GOT3 (cell line): ENCODE measurements at places on chromosomes 16 and 17.

DNA sequence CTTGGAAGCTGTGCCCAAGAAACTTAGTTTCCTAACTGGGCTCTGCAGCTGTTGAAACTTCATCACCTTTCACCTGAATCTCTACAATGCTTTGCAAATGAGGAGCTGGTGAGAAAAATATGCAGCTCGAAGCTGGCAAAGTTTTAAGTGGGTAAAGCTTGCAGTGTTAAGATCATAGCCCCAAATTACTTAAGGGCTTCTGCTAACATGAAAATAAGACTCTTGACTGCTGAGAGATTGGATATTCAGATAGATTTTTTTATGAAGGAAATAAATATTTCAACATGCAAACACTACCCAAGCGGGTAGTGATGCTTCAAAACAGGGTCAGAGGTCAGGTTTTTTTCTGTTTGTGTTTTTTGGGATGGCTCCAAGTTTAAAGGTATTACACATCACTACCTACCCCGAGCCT, 278.7 kb downstream of the FTO start:
- no peak for DNase-seq

GRCh38 chr17:50183421-50183994, 17.7 kb downstream of the SGCA start:
- DNase-seq, result no peak

GRCh38 chr16:17222871-17223401, 247.8 kb downstream of the XYLT1 start:
- DNase-seq, result no peak

DNA sequence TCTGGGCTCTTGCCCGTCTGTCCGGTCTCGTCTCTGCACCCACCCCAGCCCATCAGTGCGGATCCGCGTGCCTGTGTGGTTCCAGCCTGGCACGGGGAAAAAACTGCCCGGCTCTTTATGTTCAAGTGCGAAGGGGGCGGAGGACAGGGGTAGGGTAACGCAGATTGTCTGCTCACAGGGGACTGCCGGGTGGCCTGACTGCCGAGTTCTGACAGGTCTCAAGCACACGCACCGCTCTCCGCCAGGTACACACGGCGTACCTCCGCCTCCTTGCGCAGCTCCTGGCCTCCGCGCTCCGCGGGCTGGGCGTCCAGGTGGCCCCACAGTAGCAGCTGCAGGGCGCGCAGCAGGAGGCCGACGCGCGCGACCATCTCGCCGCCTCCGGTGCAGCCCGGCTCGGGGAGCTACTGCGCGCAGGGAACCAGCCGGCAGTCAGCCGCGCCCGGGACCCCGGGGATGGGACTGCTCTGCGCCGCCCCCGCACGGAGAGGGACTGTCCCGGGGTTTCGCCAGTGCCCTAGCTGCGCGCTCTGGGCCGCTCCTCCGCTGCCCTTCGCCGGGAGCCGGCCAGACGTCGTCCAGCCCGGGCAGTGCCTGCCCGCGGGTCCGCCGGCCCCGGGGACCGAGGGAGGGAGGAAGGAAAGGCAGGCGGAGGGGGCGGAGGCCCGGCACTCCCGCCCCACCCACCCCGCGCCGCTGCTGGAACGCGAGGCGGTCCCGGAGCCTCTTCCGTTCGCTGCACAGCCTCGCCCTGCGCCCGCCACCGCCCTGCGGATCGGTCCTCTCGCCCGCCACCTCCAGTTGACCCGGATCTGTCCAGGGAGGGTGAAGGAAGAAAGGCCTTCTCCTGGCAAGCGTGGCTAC, at the start of gene MMP28:
Gene MMP28, minus strand, starts transcription at position 635 of the 864 bp plus-strand sequence. Its CDS starts 264 bp downstream, at position 371.
- no peak for DNase-seq

DNA sequence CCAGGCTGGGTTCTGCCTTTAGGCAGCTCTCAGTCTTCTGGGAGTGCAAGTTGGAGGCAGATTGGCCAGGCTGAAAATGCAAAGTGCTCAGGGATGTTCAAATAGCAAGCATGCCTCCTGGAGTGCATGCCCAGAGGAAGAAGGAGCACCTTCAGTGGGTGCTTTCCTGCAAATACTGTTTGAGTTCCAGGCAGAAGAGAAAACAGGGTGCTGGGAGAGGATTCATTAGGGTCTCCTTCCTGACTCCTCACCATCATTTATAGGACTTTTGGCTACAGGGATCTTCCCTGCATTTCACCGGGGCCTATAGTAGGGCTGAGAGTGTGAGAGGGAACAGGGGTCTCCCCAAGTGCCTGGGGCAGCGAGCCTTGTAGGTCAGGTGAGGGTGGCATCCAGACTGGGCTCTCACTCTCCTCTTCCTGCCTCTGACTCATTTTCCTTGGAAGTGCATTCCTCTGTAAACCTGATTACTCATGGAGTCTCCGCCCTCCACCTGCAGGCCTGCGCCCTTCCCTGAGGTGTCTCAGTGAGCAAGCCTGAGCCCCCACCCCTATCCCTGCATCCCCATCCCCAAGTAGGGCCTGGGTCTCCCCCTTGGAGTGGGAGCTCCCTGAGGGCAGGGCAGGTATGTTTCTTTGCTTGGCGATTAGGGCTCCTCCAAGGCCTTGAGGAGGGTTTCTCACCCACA, 17.1 kb upstream of the TNS4 start:
- DNase-seq, result no peak

- DNase-seq, result no peak
Measured at GRCh38 chr17:77083531-77083930, 57.2 kb upstream of the SEC14L1 start.

DNA sequence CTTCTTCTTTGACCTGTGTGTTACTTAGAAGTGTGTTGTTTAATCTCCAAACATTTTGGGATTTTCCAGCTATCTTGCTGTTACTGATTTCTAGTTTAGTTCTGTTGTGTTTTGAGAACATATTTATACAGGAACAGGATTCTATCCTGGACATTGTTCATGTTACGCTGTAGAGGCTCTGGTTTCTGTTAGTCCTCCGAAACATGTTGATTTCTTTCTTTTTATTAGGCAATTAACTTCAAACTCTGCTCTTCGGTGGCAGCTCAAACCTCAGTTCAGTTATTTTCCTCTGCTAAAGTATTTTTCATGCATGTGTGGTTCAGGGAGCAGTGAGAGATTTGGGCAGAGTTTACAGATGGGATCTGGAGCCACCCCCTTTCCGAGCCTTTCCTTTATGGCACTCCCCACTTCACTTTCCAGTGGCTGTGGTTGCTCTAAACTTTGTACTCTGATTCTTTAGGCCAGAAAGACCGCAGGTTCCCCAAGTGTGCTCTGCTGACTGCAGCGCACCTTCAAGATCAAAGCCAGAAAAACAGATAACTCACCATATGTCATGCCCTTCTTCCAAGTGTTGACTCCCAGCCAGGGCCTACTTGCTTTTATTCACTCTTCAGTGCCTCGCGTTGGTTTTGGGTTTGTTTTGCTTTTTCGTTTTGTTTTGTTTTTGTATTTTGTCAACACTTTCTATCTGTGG, 77.6 kb upstream of the KSR1 start:
- DNase-seq, result no peak

DNA sequence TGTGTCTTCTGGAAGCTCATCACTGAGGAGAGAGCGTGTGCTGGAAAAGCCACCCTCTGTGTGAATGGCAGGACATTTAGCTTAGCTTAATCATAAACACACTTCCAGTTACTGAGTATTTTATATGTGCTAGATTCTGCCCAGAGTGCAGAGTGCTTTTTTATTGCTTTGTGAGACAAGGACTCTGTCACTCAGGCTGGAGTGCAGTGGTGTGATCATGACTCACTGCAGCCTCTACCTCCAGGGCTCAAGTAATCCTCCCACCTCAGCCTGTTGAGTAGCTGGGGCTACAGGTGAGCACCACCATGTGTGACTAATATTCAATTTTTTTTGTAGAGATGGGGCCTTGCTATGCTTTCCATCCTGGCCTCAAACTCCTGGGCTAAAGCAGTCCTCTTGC, 61.4 kb upstream of the IRX3 start:
- no peak for DNase-seq

DNA sequence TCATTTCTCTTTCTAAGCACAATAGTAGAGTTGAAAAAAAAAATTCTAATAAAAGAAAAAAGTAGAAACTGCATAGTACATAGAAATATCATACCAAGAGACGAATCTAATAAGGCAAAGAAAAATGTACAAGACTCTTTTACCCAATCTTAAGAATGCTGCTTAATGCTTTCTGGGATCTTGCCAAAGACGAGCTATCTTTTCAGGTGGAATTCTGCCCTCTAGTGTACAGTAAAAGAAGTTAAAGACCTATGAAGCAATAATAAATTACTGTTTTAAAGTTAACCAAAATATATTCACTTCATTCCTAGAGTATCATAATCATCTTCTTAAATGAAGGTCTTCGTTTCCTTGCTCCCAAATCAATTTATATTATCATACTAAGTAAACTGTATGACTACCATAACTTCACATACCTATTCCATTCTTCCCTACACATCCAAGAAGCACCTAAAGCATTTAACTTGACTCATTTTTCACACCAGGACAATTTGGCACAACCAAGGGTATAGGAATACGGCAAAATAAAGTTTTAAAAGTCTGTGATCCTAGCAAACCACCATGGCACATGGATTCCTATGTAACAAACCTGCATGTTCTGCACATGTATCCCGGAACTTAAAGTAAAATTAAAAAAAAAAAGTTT, 47.7 kb downstream of the CFDP1 start:
- DNase-seq, result no peak

DNA sequence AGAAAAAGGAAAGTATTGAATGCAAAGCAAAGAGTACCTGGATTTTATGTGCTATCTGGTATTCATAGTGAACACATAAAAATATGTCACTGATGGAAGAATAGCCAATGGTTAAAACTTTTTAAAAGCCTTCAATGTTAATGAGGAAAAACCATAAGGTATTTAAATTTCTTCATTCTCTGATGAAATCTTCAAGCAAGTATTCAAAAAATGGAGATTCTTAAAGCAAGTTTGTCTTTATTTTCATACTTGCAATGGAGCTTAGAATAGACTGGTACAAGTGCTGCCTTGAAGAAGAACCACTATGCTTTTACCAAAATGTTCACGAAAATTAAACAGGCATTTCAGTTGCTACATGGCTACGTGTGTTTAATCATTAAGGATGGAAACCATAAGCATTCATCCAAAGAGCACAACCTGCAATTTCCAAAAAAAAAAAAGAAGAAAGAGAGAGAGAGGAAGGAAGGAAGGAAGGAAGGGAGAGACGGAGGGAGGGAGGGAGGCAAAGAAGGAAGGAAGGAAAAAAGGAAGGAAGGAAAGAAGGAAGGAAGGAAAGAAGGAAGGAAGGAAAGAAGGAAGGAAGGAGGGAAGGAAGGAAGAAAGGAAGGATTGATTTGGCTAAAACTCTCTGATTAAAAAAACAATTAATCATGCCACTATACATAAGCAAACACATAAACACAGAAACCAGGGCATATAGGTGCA, 17.6 kb downstream of the HS3ST3A1 start:
- no peak for DNase-seq

GRCh38 chr16:12321311-12321842, 344.8 kb downstream of the SNX29 start:
- no peak for DNase-seq

DNA sequence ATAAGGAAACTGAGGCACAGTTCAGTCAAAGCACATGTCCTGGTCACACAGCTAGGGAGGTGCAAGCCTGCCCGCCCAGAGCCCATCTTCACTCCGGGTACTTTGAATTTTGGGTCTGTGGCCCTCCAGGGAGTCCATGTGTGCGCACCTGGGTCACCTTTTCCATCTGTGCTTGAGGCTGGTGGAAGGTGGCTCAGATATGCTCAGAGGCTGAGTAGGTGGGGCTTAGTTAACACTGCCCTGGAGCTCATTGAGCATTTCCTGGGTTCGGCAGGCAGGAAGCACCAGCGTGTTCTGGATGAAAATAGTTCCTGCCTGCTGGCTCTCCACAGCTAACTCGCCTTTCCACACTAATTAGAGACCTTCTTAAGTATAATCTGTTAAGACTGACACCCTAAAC, 19.2 kb downstream of the FAM234A start:
- no peak for DNase-seq

GRCh38 chr17:32504166-32504990, 17.6 kb downstream of the CDK5R1 start:
- DNase-seq, result no peak

GRCh38 chr16:86778978-86779377, 200.6 kb downstream of the FOXL1 start:
- no peak for DNase-seq

GRCh38 chr17:6534846-6535514, 21.4 kb downstream of the PITPNM3 start:
- DNase-seq, result no peak

DNA sequence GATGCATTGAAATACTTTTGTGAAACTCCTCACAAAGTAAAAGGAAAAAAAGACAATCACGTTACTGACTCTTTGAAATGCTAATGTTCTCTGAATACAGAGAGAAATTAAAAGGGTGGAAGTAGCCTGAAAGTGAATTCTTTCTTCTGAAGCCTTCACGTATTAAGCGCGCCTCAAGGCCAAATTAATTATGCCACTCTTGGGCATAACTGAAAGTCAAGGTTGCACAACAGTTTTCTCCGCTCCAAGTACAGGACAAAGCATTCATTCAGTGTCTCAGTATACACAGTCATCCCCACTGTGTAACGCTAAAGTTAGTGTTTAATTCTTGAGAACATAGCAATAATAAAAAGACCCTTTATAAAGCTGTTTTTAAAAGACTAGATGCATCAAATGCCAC, 21.5 kb downstream of the PARN start:
- DNase-seq, result no peak

GRCh38 chr17:34619687-34620217, 40.4 kb downstream of the TMEM132E start:
- DNase-seq, result no peak

- peak; percentile 33 for DNase-seq
Measured at GRCh38 chr16:49857423-49858181, 1.7 kb upstream of the ZNF423 start.

DNA sequence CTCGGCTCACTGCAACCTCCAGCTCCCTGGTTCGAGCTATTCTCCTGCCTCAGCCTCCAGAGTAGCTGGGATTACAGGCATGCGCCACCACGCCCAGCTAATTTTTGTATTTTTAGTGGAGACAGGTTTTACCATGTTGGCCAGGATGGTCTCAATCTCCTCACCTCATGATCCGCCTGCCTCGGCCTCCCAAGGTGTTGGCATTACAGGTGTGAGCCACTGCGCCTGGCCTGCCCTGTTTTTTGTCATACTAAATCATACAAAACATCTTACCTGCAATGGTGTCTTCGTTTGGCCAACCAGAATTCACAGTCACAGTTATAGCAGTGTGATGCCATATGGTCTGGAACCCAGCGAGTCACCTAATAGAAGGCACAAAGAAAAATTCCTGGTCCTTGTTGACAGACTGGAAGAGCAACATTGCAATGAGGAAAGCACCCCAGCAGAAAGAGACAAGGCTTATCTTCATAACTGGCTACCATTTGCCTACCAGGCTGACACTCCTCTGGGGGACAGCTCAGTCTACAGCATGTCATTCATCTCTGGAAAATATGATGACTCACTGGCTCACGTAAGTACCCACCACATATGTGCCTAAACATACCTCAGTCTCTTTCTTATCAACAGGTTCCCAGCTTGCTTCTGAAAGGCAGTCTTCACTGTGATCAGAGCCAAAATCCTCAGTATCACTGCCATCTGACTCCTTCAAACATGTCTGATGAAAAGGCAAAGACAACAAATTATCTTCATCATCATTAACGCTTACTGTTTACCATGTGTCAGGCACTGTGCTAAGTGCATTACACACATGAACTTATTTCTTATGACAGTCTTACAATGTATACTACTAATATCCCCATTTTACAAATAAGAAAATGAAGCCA, 4.3 kb upstream of the HSF5 start:
- DNase-seq, result no peak

GRCh38 chr17:78168242-78168902, at the start of gene SYNGR2:
SYNGR2 (plus strand) TSS chr17:78168581; CDS start chr17:78168617, 36 bp downstream.
- peak; percentile 12 for DNase-seq

- no peak for DNase-seq
Measured at GRCh38 chr17:77631307-77631706, 327.2 kb upstream of the TNRC6C start.

- no peak for DNase-seq
Measured at GRCh38 chr17:65095465-65095864, 38.9 kb upstream of the GNA13 start.

- DNase-seq, result no peak
Measured at GRCh38 chr17:27888945-27889344, 4.2 kb downstream of the LYRM9 start.
